ENCODE measurements at places on chromosomes 13 and 19. TPM values are rescaled to one million over a fixed set of nuclear protein-coding genes. Genes with fewer than 3 reads are reported as not detected.

The TMEM86B gene
- total RNA-seq, result 2.0 TPM

The ALOX5AP gene
- 0.38 TPM for total RNA-seq

The NKG7 gene
- total RNA-seq, result not detected

The RNF17 gene
- total RNA-seq, result not detected

The RINL gene
- total RNA-seq, result 14.0 TPM

The SNAPC2 gene
- total RNA-seq, result 21.8 TPM

The OR10H1 gene
- not detected for total RNA-seq

The ERCC2 gene
- total RNA-seq, result 35.6 TPM

The ITGBL1 gene
- 7.0 TPM for total RNA-seq

The CYP2A6 gene
- total RNA-seq, result not detected

The SIGLEC12 gene
- total RNA-seq, result not detected

The SIGLEC10 gene
- total RNA-seq, result not detected

Measured in vein endothelial cell (primary cell).